WERI-Rb-1 (cell line): ENCODE measurements at places on chromosomes 2 and 18.

DNA sequence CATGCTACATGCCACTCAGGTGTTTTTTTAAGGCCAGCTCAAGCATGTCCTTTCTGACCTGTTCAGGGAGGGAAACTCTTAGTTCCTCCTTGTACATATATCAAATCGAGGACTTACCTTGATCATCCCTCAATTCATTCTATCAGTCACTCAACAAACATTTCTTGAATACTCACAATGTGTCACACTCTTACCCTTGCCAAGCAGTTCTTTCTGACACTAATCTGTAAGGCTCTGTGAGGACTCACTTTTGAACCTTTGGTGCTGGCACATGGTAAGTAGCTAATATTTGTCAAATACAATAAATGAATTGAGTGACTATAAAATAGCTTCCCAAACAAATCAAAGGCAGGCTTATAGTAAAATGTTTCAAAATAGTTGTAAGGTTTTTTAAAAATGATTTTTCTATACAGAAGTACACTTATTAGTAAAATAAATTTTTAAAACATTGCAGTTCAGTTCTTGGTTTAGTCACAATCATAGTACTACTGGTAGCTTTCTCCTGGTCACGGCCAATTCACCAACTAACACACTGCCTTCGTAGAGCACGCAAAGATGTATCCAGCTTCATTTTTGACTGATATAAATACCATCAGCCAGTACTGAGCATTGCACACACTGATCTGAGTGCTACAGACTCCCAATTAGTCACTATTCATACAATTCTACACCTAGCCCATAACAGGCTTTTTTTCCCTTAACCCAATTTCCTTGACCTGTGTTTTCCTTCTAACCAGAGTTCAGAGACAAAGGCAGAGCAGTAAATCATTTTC is 50.9 kb downstream of the ZEB2 start:
- no peak for DNase-seq

- no peak for DNase-seq
These were observed 129.6 kb downstream of the GALNT14 start for GRCh38 chr2:31008561-31009114.

- DNase-seq: no peak
These were observed 782 bp downstream of the COL6A3 start for GRCh38 chr2:237412988-237413776.

DNA sequence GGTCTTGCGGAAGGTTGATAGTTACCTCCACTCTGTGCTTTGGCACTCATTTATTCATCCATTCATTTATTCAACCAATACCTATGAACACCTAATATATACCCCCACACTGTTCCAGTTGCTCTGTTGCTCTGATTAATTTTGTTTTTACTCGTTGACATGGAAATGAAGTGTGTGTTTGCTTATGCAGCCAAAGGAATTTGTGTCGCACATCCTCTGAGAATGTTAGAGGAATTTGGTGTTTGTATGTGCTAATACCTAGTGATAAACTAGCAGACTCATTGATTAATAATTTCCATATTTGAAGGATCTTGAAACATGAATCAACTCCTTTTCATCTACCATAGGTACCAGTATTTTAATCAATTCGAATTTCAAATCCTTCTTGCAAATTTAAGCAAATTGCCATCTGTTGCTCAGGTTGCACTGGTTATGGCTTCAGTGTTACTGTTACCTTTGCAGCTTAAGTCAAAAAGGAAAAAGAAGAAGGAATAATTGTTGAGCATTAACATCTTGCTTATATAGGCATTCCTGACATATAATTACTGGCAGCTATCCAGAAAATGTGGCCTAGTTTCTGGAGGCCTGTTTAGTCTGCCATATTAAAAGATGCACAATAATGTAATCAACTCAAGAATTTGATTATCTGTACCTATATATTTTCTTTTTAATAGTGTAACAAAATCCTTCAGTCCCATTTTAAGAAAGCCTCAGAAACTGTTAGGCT is 25.7 kb upstream of the CRIM1 start:
- no peak for DNase-seq

- no peak for DNase-seq
These were observed 112.0 kb downstream of the TRABD2A start for GRCh38 chr2:84768840-84769239.

DNA sequence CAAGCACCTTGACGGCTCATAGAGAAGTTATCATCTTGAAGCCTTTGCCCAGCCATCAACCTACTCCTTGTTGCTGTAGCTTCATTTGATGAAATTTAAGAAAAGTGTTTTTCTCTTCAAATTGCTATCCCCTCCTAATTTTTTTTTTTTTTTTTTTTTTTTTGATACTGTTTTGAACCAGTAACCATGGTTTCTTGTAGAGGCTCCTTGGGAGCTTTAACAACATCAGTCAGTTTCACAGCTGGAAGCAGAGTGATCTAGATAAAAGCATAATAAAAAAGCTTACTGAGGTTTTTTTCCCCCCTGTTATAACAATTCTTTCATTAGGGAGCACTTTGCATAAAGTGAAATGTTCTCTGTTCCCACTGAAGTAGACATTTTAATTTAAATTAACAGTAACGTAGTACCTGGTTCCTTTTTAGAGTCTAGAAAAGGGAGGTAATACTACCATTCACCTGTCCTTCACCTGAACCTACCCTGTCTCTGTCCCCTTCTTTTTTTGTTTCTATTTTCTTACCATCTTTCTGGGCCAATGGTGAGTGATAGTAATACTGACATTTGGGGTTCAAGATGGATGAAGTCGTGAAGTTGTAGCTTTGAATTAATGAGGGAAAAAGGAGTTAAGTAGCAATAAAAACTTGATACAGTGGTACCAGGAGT is 101.5 kb downstream of the NCOA1 start:
- no peak for DNase-seq
